ENCODE measurements at places on chromosomes 5 and 9.
A peak's percentile ranks its signal among the peaks of the same experiment; 100 is the strongest.

- no peak for DNase-seq
Observed at GRCh38 chr5:139592289-139592688, 31.1 kb downstream of the UBE2D2 start.

- no peak for DNase-seq
Observed at GRCh38 chr5:107040907-107041306, 629.8 kb downstream of the EFNA5 start.

- DNase-seq: no peak
Observed at GRCh38 chr9:111348821-111349271, 18.8 kb upstream of the OR2K2 start.

GRCh38 chr5:125746917-125747316 is 676.3 kb upstream of the GRAMD2B start:
- no peak for DNase-seq

GRCh38 chr9:127826253-127826913 is 23.7 kb downstream of the FPGS start:
- no peak for DNase-seq

- DNase-seq: peak; percentile 71
Observed at GRCh38 chr5:112551419-112552032, 132.4 kb upstream of the EPB41L4A start.

DNA sequence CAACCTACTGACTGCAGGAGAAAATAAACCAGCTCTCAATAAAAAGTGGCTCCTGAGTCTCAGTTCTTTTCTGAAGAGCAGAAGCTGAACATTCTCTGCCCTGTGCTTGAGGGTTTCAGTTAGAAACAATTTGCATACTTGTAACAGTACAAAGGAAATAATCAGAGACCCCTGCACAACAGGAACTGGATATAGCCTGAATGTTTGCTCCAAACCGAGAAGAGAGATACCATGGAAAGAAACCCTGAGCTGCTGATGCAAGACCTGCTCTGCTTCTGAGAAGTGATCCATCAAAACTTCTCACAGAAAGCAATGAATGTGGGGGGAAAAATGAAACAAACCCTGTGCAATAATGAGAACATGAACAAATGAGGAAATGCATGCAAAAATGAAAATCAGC is 592.9 kb downstream of the SEMA5A start:
- DNase-seq: no peak

DNA sequence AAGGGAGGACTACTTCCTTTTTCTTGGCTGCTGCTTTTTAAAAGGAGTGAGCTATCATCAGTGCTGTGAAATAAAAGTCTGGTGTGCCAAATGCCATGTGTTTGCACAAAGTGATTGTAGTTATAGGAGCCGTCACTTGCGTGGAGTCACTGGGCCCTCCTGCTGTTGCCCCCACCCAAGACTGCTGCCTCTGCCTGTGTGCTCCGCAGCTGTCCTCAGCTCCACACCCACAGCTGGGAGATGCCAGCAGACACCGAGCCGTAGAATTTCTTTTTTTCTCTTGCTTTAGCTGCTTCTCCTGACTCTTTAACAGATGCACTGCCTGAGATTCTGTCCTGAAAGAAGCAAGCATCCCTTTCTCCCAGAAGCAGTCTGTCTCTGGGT is 9.8 kb upstream of the GLE1 start:
- no peak for DNase-seq

DNA sequence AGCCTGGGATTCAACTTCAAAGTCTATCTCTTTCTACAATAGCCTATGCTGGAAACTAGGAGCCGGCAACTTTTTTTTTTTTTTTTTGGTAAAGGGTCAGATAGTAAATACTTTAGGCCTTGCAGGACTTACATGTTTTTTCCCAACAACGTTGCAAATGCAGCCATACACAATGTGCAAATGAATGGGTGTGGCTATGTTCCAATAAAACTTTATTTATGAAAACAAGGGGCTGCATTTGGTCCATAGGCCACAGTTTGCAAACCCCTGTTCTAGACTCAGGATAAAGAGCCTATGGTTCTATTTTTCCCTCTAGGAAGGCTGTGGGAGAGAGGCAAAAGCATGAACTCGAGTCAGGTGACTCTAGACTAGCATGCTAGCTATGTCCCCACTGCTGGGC is 189.1 kb downstream of the GABBR2 start:
- DNase-seq: no peak

DNA sequence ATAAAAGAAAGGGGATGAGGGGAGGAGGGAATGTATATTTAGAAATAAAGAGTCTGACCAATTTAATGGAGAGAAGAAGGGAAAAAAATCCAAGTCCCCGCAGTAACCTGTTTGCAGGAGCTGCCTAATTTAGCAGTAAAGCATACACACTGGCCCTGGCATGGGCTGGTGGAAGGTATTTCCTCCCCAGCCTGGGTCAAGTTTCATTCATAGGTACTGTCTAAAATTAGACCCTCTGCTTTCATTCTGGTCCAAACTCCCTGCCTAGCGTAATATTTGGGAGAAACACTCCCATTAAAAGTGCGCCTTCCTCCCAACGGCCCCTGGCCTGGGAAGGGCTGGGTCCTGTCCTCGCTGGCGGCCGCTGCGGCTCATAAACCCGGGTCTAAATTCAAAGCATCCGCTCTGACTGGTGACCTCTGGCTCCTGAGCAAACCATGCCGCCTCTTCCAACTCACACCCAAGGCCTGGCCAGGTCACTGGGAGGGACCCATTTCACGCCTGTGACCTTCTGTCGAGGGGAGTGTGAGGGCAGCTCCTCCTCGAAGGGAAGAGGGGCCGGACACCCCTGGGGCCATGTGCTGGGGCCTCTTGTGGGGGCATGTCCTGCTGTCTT is 123.2 kb downstream of the FGF18 start:
- no peak for DNase-seq

GRCh38 chr5:67030289-67031056 is 166.1 kb downstream of the CD180 start:
- DNase-seq: peak; percentile 78

DNA sequence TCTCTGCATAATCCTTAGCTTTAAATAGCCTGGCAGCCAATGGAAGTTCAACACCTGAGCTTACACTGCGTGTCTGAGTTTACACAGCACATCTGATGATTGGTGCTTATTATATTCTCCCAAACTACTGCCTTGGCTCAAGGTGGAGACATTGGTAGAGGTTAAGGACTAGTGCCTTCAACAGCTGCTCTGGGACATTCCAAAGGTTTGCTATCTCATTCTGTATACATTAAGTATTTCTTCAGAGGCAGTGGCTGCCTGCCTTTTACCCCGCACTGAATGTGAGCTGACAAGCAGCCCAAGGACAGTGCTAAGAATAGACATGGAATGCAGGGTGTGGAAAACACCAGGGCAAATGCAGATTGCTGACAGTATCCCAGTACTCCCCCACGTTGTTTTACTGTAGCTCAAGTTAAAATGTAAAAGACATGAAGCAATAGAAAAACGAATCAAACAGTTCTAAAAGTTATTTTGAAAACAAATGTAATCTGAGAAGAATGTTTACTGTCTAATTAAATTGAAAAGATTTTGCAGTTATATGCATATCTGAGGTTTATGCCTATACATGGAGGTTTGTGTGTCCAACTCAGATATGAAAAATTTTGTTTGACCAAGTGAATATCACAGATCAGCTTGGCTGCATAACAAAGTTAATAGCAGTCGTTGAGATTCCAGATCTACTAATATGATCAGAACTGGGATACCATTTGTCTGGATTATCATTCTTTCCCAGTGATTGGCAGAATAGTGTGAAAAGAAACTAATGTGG is 1.8 kb downstream of the HSPB3 start:
- DNase-seq: peak; percentile 77

- DNase-seq: no peak
Observed at GRCh38 chr5:32475334-32476097, 31.0 kb upstream of the ZFR start.

DNA sequence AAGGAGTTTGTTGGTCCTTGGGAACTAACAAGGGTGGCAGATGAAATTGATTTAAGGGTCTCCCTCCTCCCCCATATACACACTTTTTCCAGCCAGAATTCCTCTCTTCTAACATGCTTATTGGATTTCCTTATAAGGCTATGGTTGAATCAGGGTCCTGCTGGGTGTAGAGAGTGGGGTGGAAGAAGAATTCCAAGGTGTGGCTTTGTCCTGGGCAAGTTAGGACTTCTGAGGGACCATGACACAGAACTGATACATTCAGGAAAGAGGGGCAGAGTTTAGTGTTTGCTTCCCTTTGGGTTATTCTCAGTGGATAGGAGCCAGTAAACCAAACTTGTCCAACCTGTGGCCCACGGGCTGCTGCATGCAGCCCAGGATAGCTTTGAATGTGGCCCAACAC is 116.5 kb downstream of the SNX18 start:
- DNase-seq: no peak

DNA sequence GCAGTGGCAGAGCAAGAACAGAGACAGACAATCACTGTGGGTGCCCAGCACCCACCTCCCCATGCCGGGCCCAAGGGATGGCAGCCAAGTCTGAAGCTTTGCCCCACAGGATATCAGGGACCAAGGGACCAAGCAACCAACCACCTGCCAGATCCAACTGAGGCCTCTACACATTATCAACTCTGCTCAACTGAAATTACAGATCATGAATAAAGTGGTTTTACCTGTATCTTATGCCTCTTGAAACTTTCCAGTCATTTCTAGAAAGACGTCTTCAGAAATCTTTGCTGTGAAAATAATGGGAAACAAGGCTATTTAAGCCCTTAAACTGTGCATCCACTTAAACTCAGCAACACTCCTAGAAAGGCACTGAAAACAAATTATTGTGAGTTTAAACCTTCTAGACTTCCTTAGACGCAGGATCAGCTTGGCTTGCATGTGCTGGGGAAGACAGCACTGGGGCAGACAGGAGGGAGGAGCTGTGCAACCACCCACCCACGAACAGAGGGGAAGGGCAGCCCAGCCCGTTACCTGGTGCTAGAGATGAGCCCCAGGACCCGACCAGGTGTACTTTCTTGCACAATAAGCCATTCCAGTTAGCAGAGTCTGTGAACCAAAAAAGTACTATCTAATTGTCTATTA is 80.0 kb downstream of the SEMA4D start:
- DNase-seq: no peak

GRCh38 chr9:81289622-81290021 is 399.7 kb downstream of the TLE1 start:
- DNase-seq: no peak

DNA sequence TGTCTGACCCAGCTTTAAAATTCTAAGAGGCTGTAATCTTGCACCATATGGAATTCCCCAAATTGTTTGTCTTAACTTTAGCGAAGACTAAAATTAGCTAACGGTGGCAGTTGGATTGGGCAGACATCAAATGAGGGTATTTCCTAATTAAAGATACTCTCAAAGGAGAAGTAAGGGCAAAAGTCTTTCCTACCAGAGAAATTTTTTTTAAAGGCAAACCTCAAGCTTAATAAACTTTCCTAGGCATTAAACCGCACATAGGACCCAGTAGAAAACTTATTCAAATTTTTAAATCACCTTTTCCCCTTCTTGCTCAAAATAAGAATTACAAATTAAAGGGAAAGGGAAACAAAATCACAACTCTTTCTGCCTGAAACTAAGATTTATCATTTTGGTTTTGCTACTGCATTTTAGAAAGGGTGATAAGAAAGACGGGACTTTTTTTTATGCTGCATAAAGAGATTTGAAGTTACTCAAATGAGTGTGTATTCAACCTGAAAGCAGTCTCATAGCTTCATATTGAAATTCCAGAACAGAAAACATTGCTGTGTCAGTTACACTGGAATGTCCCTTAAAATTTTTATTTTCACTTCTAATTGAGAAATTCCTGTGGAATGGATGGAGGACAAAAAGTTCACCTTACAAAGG is 189.1 kb upstream of the PTGER4 start:
- DNase-seq: no peak

GRCh38 chr5:54453046-54453445 is 2.5 kb upstream of the HSPB3 start:
- DNase-seq: no peak

DNA sequence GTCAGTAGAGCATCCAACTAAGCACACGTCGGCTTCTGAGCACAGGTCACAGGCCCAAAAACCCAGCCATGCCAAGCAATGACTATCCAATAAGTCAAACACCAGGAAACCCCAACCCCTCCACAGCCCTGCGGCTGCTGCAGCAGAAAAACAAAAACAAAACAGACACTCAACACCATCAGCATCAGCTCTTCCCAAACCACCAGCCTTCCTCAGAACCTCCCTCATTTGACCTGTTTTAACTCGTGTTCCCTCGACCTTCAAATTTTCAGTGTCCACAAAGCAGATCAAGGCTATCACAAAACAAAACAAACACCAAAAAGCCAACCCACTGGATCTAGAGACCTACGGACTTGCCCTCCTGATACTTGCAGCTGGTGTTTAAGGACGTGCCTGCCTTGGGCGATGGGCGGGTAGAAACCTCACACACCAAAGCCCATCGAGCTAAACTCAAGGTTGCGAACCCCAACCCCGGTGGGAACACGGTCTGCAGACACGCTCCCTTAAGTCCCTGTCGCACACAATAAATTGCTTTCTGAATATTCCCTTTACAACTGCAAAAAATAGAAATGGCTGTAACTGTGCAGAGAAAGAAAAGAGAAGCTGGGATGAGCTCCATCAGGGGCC is 247.1 kb upstream of the ANKRD55 start:
- no peak for DNase-seq

DNA sequence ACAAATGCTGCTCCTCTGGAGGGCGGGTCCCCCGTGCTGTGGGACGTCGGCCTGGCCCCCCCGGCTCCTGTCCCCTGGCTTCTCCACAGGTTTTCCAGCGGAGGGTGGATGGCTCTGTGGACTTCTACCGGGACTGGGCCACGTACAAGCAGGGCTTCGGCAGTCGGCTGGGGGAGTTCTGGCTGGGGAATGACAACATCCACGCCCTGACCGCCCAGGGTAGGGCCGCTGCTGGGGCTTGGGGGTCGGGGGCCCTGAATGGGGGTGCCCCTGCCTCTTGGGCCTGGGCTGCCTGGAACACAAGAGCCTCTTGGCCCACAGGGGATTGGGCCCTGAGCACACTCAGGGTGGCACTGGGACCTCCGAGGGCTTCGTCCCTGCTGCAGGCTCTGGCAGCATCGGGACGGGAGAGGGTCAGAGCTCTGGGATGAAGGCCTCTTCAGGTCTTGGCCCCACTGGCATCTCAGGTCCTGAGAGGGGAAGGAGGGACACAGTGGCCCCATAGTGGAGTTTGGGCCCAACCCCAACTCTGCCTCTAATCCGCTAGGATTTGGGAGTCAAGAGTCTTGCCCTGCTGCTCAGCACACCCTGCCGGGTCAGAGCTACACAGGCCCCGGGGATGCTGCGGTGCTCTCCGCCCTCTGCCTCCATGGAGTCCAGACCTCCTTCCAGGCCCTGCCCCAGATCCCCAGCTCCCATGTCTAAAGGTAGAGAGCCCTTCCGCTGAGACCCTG is 5.2 kb downstream of the FCN2 start:
- no peak for DNase-seq

DNA sequence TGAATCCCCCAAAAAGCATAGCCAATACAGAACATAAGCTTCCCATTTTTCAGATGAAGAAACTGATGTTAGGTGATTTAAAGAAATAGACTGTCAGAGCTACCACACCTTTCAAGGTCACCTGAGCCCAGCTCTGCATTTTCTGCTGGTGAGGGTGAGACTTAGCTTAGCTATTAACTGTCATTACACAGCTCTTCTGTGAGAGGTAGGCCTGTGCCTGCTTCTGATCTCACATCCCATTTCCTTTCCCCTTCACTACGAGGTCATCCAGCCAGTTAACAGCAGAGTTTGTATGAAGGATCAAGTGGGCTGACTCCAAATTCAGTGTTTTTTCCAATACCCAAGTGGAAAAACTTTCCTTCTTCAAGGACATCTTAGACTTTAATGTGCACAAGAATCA is 528.6 kb upstream of the CLINT1 start:
- no peak for DNase-seq
